ENCODE measurements at places on chromosomes 1 and 21.

- no peak for DNase-seq
These were observed 100.5 kb downstream of the GIPC2 start for GRCh38 chr1:78146205-78146771.

- DNase-seq: no peak
These were observed 16.1 kb downstream of the SMYD2 start for GRCh38 chr1:214296860-214297745.

GRCh38 chr1:198943484-198944187, 304.8 kb downstream of the PTPRC start:
- no peak for DNase-seq

DNA sequence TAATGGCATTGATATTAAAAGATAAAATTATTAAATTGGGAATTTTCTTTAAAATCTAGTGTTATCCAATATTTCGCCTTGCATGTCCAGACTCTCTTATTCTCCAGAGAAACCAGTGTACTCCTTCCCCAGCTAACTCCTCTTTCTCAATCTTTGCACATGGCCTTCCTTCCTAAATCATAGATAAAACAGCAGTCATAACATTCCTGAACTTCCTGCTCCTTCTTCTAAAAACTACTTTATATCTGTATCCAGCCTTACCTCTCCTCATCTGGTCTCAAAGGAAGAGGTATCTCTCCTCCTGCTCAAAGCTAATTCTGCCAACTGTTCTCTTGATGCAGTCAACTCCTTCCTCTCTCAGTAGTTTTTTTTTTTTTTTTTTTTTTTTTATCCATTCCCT, 39.5 kb upstream of the NEK7 start:
- DNase-seq: no peak

- DNase-seq: no peak
These were observed 12.7 kb downstream of the TPM3 start for GRCh38 chr1:154178911-154179811.

DNA sequence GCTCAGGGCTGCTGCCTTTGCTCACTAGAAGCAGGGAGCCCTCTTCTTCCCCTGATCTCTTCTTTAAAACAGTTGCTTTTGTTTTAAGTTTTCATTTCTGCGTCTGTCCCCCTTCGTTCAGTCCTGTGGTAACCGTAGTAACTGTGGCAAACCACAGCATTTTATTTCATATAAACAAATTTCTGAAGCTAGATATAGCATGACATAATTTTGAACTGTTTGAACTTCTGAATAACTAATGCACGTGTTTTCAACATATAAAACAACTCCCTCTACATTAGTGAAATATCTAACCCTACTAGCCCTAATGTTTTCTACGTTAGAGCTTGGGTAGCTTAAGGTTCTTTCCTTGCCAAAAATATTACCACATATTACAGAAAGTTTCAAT, 104.6 kb downstream of the DISP1 start:
- DNase-seq: no peak

DNA sequence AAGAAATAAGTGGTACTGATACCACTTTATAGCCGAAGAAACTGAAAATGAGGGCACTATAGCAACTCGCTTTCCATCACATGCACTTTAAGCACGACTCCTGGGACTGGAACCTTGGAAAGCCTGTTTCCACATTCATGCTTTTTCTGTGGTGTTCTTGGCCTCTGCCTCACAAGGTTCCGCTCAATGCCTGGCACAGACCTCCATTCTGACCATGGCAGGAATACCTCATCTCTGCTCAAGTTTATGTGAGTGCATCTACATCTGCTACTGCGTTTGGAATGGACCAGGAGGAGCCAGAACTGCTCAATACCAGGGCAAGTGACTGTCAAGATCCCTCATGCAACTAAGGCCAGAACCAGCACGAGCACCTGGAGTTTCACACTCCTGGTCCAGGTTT, 11.6 kb downstream of the NGF start:
- DNase-seq: no peak

GRCh38 chr21:34946916-34947534, 102.1 kb downstream of the RUNX1 start:
- DNase-seq: no peak

- DNase-seq: no peak
These were observed 419.3 kb downstream of the KCTD3 start for GRCh38 chr1:215986401-215986800.

GRCh38 chr1:12521096-12521495, 96.9 kb downstream of the DHRS3 start:
- DNase-seq: no peak

DNA sequence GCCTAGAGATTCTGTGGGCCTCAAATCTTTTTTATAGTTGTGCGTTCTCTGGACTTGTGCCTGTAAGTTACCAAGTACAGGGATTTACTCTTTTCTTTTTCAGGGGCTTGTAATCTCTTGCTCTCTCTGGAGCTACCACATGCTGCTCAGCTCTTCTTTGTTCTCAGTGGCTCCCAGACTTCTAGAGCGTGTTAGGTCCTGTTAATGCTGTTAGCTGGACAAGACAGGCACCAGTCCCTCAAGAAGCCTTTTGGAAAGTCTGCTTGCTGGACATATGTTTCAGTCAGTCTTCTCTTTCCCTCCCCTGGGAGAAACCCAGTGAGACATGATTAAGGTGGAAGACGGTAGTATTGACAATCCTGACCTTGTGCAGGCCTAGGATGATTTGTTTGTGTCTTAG, 29.4 kb downstream of the KCNK2 start:
- no peak for DNase-seq

DNA sequence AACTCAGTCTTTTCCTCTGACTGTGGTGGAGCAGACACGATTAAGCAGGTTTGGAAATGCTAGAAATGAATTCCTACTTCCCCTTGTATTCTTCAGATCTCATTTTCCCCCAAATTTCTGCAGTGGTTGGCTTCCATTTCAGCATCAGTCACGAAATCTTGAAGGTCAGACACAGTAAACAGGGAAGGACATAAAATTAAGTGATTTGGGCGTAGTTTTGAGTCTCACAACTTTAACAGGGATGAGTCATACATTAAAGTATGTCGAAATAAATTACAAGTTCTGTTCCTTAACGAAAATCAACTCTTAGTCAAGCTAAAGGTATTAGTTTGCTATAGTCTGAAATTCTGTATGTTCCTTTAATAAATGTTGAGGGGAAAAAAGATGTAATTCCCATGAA, 61.1 kb downstream of the HNRNPR start:
- no peak for DNase-seq
